ENCODE measurements at places on chromosomes 7 and 10.

DNA sequence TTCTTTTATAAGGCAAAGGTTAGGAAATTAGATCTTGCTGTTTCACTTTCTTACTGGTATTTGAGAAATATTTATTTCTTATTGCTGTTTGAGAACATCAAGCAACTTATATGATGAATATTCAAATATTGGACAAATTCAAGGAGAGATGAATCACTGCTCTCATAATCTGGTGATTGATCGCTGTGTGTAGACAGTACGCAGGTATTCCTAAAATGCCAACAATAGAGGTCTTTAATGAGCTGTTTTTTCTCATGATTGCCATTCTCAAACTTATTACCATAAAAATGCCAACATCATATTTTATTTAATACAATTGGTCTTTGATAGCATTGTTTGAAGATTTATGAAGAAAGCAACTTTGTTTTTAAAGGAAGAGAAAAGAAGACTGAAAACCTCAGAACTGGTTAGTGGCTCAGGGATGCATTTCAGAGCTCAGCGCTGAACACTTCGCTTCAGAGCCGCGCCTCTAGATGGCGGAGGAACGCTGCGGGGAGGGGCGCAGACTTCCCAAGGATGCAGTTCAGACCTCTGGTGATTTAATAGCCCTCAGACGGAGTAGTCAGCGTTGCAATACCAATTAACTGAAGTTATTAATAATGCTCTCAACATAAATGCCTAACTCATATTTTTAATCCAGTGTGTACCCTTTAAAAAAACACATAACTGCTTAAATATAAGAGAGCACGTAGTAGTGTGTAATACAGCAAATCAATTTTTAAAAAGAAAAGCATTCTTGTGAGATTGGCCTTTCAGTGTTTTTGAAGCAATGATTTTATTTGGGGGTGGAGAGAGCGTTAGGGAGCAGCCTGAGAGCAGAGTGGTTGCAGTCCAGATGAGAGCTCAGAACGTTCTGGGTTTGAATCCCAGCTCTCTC lies 38.5 kb upstream of the STEAP4 start:
- peak; percentile 58 for DNase-seq

GRCh38 chr10:8365935-8366911 lies 311.7 kb downstream of the GATA3 start:
- no peak for DNase-seq

- DNase-seq = no peak
Observed at GRCh38 chr7:110625294-110625693, 465.6 kb upstream of the LRRN3 start.

DNA sequence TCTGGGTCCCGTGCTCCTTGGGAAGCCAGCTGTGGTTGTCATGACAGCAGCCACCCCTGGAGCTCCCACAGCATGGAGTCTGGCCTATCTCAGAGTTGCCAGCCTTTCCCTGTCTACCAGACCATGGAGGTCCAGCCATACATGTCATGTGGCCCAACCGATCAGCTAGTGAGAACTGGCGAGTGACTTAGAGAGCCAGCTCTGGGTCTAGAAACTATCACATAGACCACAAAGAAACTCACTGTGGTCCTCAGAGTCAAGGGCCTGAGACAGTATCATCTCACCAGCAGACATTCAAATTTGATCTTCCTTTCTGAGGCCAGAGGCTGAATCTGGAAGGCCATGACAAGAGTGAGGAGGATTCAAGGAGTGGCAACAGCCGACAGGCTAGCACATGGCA lies 223.3 kb upstream of the GPR26 start:
- DNase-seq = no peak

GRCh38 chr10:1504286-1504685 lies 233.0 kb downstream of the ADARB2 start:
- no peak for DNase-seq

DNA sequence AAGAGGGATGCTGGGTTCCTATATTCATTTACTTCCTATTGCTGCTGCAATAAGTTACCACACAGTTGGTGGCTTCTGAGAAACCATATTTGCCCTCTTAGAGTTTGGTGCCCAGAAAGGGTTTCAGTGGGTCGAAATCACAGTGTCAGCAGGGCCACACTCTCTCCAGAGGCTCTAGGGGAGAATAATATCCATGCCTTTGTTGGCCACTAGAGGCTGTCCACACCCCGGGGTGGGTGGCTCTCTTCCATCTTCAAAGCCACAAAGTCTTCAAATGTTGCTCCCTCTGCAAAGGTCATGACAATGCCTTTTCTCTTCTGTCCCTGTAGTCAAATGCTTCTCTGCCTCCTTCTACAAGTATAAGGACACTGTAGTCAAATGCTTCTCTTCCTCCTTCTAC lies 989.4 kb downstream of the CCSER2 start:
- no peak for DNase-seq

GRCh38 chr7:47170516-47170915 lies 411.4 kb downstream of the TNS3 start:
- no peak for DNase-seq

DNA sequence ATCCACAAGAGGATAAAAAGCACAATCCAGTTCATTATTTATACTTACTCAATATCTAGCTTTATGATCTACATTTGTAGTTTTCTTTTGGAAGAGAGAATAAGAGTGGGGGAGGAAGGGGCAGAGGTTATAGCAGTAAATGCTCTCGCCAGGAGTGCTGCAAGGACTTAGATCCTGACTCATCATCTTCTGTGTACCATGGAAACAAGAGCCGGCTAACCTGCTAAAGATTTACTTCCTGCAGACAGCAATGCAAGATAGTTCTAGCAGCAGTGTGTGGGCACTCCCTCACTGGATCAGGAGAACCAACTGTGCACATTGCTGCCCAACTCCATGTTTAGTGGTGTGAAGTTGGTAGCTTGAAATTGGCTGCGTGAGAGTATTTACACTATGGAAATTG lies 47.7 kb upstream of the TRIL start:
- DNase-seq = no peak

DNA sequence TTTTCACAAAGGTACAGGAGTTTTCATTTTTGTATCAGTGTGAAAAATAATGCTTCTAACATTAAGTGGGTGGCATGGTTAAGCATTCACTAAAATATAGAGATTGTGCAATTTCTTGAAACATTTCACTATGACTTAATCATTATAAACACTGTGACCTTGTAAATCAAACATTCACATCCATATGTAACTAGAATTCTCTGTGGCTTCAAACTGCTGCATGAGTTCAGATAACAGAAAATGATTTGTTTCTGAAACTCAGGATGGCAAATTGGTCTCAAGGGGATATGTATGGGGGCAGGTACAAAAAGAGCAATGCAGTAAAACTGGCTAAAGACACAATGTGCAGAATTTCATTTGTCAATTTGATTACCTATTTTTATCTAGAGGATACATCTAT lies 3.8 kb downstream of the FAM133B start:
- DNase-seq = no peak

- no peak for DNase-seq
Observed at GRCh38 chr7:37198041-37198905, 250.4 kb downstream of the ELMO1 start.

DNA sequence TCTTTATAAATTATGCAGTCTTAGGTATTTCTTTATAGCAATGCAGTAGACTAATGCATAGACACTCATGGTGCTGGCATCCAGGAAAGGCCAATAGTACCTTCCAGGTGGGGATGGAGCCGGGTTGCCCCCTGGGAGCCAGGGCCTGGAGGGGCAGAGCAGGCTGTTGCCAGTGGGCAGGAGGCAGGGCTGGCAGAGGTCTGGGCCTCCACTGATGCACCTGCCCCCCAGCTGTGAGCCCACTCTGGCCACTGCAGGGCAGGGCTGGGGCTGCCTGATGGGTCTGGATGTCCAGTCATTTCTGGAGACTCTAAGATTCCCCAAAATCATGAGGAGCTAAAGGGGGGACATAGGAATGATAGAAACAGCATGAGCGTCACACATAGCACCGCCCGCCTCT lies 66.7 kb downstream of the MICALL2 start:
- no peak for DNase-seq

- no peak for DNase-seq
Observed at GRCh38 chr10:48648172-48648942, 36.3 kb upstream of the WDFY4 start.

DNA sequence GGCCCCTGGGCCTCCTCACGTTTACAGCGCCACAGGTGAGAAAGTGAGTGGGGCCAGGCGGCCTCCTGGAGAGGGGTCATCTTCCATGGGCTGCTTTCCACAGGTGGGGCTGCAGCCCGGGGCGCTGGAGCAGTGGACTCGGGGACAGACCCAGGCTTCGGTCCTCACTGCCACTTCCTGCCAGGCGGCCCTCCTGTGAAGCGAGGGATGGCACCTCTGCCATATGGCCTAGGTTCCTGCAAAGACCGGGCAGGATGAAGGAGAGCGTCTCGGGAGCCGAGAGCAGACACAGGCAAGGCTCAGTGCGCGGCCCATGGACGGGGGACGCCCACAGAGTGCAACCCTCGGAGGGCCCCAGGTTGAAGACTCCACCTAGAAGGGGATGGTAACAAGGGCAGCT lies 106.8 kb downstream of the MAD1L1 start:
- DNase-seq = no peak

- DNase-seq = no peak
Observed at GRCh38 chr10:27819781-27820531, 74.3 kb upstream of the MKX start.

- DNase-seq = no peak
Observed at GRCh38 chr7:105336009-105336408, 52.7 kb downstream of the SRPK2 start.

GRCh38 chr7:82078807-82079206 lies 309.0 kb upstream of the HGF start:
- DNase-seq = no peak

GRCh38 chr10:110872145-110872983 lies 636 bp downstream of the PDCD4 start:
- DNase-seq = peak; percentile 94

All from right hindlimb (tissue), 1 donor.